AG04449 (cell line): ENCODE measurements at places on chromosomes 5 and 9.
A peak's percentile ranks its signal among the peaks of the same experiment; 100 is the strongest.

DNA sequence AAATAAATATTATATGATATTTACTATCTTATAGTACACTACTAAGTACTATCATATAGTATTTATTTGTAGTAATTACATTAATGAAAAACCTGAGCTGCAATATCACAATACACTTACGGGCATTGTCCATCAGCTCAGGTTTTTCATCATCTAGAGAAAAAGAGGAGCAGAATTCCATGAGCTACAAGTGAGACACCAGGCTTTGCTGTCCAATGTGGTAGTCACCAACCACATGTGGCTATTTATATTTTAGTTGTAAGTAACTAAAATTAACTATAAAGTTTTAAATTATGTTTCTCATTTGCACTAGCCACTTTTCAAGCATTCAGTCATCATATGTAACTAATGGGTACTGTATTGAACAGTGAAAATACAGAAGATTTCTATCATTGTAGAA lies 13.8 kb upstream of the NRG2 start:
- no peak for DNase-seq

GRCh38 chr5:34498572-34498971 lies 157.6 kb upstream of the RAI14 start:
- no peak for DNase-seq

GRCh38 chr9:131525643-131526565 lies 5.2 kb downstream of the UCK1 start:
- no peak for DNase-seq

DNA sequence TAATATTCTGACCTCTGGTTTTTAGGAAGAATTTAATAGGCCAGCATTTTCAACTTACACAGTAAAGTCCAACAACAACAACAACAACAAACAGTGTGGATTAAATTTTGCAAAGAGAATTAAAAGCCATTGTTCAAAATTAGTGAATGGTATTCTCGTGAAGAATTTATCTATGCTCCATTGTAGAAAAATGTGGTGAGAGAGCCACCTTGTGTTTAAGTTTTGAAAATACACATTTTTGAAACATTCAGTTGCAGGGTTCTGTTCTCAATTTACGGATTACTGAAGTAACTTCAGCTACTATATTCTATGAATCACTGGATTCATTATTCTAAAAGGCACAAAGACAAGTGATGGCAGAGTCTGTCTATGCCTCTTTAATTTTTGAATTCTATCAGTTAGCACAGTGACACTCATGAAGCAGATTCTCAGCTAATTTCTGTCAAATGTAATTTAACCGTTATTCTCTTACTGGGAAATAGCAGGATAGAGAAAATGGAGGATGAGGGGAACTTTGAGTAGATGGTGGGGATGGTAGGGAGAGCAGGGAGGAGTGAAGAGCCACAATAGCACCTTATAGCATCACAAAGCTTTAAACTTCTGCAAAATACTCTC lies 11.0 kb downstream of the CCDC152 start:
- DNase-seq: no peak

DNA sequence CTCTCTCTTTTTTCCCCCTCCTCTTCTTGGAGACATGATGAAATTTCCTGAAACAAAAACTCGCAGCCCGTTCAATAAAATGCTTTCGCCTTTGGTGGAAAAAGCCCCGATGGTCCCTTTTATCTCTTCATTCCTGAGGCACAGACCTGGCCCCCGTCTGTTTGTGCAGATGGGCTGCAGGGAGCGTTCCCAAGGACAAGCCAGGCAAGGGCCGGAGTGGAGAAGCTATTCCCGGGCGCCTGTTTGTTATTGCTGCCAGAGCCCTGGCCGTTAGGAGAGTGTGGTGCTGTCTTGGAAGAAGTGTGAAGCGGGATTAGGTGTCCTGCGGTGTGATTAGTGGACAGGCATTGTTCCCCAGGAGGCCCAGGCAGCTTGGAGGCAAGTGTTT lies 71.9 kb downstream of the SMIM23 start:
- no peak for DNase-seq

- DNase-seq: no peak
Measured at GRCh38 chr5:158792976-158793375, 306.7 kb downstream of the EBF1 start.

DNA sequence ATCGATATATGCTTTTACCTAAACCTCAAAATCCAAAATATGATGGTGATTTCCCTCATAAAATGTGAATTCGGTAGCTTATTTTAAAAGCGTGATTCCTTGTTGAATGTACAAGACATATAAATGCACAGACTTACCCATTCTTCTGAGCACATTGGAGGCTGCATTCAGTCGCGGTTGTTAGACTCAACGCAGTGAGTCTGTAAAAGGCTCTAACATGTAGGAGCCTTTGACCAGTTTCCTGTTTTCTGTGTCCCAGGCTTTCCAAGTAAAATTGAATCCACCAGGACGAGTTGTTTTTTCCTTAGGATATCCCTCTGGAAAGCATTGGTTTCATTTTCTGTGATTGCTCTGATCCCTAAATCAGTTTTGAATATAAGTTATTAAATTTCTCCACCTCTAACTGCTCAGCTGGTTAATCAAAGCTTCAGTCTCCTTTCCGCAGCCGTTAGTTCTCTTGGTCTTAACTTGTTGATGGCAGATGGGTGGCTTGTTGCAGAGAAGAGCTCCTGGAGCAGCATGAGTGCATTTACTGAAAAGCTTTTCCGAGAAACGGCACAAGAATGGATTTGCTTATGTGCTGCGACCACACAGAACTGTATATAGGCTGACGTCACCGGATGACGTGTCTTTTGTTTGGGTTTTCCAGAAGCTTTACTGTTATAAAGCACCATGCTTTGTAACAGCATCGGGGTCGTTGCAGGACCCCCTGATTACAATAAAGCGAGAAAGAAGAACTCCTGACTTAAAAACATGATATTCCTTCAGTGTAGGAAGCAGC lies at the start of gene LRRTM2:
Gene LRRTM2, minus strand, starts transcription at position 565 of the 781 bp plus-strand sequence. Its CDS starts 424 bp downstream, at position 141.
- peak; percentile 70 for DNase-seq
